ENCODE measurements at places on chromosomes 1 and 21.

GRCh38 chr1:180278596-180279395, 48.7 kb downstream of the LHX4 start:
- peak; percentile 85 for DNase-seq

GRCh38 chr1:223549740-223550139, 115.8 kb downstream of the CAPN8 start:
- DNase-seq: no peak

GRCh38 chr1:70896224-70896623, 151.4 kb downstream of the PTGER3 start:
- peak; percentile 21 for DNase-seq

DNA sequence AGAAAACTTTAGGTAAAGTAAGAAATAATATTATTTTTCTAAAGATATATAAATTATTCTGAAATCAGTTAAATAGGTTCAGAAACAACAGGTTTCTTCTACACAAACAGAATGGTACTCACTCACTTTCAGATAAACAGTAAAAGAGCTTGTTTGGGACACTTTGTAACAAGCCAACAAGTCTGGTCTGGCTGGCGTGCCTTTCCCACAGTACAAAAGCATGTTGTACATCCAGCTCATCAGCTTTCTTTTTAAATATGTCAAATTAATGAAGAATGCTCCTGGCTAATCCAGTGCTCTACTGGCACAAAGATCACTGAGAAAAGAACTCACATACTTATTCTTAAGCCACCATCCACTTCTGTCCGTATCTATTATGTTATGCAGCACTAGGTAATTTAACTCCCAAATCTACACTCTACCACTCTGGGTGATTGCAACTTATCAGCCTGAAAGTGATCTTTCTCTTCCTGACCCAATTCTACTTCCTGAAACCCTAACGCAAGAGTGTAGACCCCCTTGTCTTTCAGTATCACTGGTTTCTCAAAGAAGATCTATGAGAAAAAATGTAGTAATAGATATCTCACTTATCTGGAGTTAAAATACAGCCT, 32.6 kb downstream of the TRIT1 start:
- DNase-seq: no peak

GRCh38 chr1:86224651-86225310, 68.2 kb upstream of the COL24A1 start:
- DNase-seq: no peak

DNA sequence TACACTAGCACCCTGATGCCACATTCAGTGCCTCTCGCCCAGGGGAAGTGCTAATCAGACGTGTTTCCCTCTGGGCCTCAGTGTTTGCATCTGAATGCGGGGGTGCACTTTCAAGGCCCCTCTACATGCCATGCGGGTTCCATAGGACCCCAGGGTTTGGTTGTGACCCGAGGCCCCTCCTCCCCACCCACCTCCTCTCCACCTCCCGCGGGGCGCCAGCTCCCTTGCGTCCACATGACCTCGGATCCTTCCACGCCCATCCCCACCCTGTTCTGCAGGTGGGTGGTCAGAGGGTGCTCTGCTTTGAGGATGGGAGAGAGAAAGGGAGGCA, 5.1 kb upstream of the RUNX3 start:
- DNase-seq: no peak
